ENCODE measurements at places on chromosomes 4 and X.

- DNase-seq: no peak
Observed at GRCh38 chrX:68743754-68744153, 85.1 kb upstream of the EFNB1 start.

GRCh38 chrX:111830571-111830970 lies 45.4 kb upstream of the TRPC5OS start:
- no peak for DNase-seq

DNA sequence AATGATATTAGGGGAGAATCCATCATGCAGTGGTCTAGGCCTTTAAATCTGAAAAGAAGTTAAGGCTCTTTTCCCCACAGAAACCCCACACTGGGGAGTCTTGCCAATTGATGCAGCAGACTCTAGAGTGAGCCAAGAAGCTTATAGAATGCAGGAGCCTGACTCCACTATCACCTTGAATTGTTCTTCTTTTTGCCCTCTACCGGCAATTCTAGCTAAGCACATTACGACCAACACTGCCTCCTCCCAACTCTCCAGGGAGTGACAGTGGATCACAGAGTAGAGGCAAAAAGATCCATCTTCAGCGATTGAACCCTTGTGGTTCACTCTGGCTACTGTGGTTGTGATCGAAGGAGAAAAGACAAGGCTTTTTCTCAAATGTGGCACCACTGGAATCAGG lies 331.5 kb downstream of the NKX6-1 start:
- no peak for DNase-seq

GRCh38 chr4:121873604-121874003 lies 3.3 kb upstream of the BBS7 start:
- DNase-seq: no peak

- DNase-seq: no peak
Observed at GRCh38 chrX:20681683-20682082, 415.0 kb upstream of the RPS6KA3 start.

- no peak for DNase-seq
Observed at GRCh38 chr4:184662236-184662635, 12.7 kb downstream of the PRIMPOL start.

- no peak for DNase-seq
Observed at GRCh38 chrX:8629871-8630270, 102.1 kb downstream of the ANOS1 start.

GRCh38 chr4:147039976-147040575 lies 94.4 kb upstream of the TTC29 start:
- no peak for DNase-seq

GRCh38 chr4:150849016-150849415 lies 166.1 kb downstream of the LRBA start:
- DNase-seq: no peak

GRCh38 chr4:100895556-100896197 lies 377.9 kb upstream of the EMCN start:
- no peak for DNase-seq

GRCh38 chr4:166400270-166400894 lies 527.3 kb downstream of the TLL1 start:
- no peak for DNase-seq

DNA sequence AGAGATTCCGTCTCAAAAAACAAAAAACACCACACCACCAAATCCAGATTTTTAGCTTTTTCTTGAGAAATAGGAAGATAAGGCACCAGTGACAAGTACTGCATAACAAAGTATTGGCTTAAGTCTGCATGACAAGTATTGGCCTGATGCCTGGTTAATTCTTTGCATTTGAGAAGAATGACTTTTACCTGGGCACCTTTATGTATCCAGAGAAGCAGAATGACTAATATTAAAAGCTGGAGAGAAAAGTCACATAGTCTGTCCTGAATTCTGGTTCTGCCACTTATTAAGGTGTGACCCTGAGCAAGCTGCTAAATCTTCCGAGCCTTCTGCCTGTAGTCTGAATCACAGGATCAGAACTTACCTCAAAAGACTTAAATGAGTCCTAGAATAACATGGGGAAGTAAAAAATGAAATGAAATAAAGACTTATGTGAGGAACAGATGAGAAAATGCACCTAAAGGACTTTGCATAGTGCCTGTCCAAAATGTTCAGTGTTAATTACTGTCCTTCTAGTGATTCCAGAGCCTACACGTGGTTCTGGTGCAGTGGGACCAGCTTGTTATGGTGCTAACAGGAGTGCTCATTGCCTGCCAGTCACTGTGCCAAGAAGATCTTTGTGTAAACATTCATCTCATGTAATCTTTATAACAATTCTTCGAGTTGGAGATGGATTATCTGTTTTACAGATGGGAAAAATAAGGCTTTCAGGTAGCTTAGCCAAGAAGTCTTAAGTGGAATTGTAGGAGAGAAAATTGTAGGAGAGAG lies 31.6 kb downstream of the UGDH start:
- peak; percentile 8 for DNase-seq

DNA sequence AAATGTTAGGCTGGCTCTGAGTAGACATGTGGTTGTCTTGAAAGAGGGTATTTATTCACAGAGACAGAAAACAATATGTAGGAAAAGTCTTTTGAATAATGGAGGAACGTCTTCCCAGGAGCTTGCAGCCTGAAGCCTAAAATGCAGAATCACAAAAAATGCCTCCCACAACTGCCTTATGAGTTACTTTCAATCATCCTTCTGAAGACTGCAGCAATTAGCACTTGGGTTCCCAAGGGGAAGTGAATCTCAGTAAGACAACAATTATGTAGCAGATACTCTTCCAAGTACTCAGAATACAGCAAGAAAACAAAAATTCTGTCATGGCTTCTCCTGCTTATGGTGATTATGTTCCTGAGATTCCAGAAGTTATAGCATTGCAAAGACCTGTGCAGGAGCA lies 166.6 kb upstream of the TBL1X start:
- no peak for DNase-seq

GRCh38 chr4:2958446-2958845 lies 4.8 kb downstream of the NOP14 start:
- no peak for DNase-seq

DNA sequence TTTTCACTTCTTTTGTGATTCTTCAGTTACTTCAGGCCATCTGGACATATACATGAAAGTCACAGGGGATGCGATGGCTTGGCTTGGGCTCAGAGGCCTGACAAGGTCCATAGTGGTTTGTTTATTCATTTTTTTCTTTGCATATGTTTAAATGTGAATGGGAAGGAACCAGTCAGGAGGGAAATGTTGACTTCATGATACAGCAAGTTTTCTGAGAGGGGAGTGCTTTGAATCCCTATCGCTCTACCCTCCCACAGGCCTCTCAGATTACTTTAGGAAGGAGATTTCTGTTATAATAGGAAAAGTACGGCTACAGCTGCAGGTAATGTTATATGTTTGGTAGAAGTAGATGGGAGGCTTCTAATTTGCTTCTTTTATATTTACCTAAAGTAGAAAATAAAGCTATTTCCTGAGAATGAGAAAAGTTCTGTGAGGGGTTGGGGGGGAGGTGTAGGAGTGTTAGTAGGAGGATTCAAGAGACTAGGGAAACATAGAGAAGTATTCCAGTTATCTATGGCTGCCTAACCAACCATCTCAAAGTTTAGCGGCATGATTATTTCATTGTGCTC lies 322.9 kb downstream of the RAPGEF2 start:
- no peak for DNase-seq

GRCh38 chrX:94633237-94633636 lies 959.2 kb downstream of the FAM133A start:
- DNase-seq: no peak

- no peak for DNase-seq
Observed at GRCh38 chr4:80138551-80139538, 58.5 kb upstream of the PRDM8 start.

GRCh38 chr4:182931691-182932345 lies 14.6 kb upstream of the DCTD start:
- no peak for DNase-seq

DNA sequence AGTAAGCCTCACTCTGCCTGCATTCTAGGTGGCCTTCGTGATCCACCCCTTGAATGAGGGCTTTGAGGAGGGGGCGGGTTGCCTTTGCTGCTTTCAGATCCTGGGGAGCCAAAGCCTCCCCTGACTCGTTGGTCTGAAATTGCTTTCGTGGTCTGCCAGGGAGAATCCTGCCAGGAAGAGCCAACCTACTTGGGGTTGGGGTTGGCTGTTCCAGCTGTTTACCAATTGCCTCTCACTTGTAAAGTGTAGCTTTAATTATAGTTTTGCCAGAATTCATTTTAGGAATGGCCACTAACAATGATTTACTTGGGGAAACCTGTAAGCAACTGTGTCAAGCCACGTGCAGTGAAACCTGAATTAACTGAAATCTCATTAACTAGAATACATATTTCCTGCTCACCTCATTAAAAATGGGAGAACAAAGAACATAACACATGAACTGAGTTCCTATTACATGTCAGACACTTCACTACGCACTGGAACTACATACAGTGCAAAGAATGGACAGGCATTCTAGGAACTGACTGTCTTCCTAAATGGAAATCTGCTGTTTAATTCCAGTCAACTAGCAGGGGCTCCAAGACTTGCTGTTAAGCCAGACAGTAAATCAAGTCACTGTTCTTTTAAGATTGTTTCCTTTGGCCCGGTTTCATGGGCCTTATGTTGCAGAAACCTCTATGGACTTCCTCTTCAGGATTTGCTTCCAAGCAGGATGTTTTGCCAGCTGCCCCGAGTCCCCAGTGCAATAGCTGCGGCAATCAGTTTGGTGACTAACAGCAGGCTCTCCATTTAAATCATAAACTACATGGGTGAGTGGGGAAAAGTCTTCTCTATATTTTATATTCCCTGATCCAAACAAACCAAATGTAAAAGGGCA lies 16.4 kb upstream of the NKRF start:
- DNase-seq: peak; percentile 41
